H1 (cell line): ENCODE measurements at places on chromosomes 1 and 21.

- no peak for DNase-seq
Measured at GRCh38 chr21:42524341-42525028, 10.8 kb downstream of the SLC37A1 start.

- no peak for DNase-seq
Measured at GRCh38 chr1:56304975-56305374, 274.4 kb downstream of the PLPP3 start.

DNA sequence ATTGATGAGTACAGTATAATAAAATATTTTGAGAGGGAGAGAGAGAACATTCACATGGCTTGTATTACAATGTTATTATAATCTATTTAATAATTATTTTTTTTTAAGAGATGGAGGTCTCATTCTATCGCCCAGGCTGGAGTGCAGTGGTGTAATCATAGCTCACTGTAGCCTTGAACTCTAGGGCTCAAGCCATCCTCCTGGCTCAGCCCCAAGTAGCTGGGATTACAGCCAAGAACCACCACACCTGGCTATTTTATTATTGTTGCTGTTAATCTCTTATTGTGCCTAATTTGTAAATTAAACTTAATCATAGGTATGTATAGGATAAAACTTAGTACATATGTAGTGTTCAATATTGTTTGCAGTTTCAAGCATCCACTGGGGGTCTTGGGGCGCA, 57.8 kb downstream of the HS2ST1 start:
- no peak for DNase-seq

GRCh38 chr1:154743526-154744036, 126.5 kb downstream of the KCNN3 start:
- no peak for DNase-seq

GRCh38 chr1:209805875-209806760, at the start of gene IRF6:
TSS of gene IRF6 (minus strand) at chr1:209806142. CDS start at chr1:209801413, 4,729 bp downstream.
- DNase-seq: peak; percentile 98

GRCh38 chr1:245264226-245264625, 109.4 kb downstream of the KIF26B start:
- DNase-seq: no peak
